Umbilical cord (tissue), 2 donors: ENCODE measurements at places on chromosomes 5 and 9. TPM values are rescaled to one million over a fixed set of nuclear protein-coding genes. Genes with fewer than 3 reads are reported as not detected.

DNA sequence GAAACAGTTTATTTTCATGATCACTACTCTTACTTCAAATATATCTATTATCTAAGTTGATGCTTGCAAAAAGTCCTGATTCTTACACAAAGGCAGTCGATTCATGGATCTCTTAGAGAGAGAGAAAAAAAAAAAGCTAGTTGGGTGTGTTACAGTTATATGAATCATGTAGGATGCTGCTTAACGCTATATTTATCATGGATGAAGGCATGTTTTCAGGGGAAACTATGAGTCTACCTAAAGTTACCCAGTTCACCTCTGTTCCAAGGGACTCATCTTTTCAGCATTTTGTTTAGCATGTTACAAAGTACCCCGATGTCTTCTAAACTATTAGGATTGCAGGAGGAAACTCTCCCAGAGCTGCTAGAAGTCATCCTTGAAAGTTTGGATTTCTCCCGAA is 13.5 kb downstream of the TMC1 start:
- DNase-seq, result no peak

- DNase-seq, result no peak
Observed at GRCh38 chr5:112253478-112254250, 165.4 kb downstream of the EPB41L4A start.

GRCh38 chr5:39639618-39640089 is 214.9 kb upstream of the DAB2 start:
- DNase-seq, result no peak

The C9orf40 gene
- 8.2 TPM for total RNA-seq

The SOHLH1 gene
- total RNA-seq, result not detected
